ENCODE measurements at places on chromosomes 11 and 22.

DNA sequence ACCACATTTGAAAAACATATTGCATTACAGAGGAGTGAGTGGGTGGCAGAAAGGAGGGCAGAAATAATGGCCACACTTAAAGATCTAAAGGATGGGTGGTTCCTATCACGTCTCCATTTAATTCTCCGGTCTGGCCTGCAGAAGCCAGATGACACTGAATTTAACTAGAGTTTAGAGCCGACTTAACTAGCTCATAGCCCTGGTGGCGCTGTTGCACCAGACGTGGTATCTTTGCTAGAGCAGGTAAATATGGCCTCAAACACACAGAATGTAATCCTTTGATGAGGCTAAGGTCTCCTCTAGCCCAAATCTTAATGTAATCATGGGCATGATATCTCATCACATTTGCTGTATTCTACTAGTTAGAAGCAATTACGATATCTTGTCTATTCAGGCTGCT is 51.5 kb upstream of the GAL start:
- DNase-seq: peak; percentile 47
- no peaks in the 10 kb centered on the region for H3K4me1 ChIP-seq
- no peak overlapping the region for H3K4me3 ChIP-seq
- no peak overlapping the region for H3K27ac ChIP-seq
- no peaks in the 10 kb centered on the region for H3K36me3 ChIP-seq

GRCh38 chr11:18696638-18697225 is 1.8 kb upstream of the TMEM86A start:
- DNase-seq: no peak
- no peaks in the 10 kb centered on the region for H3K27me3 ChIP-seq
- no peak overlapping the region for H3K4me3 ChIP-seq
- peaks cover 12% of the 10 kb centered on the region for H3K4me1 ChIP-seq

DNA sequence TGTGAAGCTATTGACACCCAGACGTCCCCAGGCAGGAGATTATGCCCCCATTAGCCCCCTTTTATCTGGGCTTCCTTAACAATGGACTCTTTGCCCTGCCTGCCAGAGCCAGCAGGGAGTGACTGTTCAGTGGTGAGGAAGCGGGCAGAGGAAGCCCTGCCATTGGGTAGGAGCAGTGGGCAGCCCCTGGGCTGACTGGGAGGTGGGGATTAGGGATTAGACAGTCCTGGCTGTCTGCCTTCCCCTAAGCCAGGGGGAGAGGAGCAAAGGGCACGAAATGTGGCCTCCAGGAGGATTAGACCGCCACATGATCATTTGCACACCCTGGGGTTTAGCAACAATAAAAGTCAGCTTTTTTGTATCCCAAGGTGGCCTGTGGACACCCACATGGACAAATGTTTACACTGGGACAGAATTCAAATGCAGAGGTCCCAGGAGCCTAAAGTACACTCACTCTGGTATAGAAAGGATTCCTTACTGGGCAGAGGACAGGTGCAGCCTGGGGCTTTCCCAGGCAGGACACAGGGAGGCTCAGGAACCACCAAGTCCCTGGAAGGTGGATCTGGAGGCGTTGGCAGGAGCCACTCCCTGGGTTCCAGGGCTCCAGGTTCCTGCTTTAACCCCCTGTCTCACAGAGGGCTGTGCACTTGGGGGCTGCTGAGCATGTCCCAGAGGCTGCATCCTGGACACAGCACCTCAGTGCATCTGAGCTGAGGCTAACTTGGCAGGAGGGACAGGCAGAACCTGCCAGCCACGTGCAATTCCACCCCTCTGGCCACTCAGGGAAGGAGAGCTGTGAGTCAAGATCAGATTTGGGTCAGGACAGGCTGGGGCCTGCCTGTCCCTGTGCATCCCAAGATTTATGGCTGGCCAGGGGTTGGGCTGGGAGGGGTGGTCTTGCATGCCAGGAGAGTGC is 2.1 kb downstream of the PNPLA3 start:
- H3K27me3 ChIP-seq: no peaks in the 10 kb centered on the region
- H3K27ac ChIP-seq: no peak overlapping the region
- no peak overlapping the region for H3K4me3 ChIP-seq
- no peaks in the 10 kb centered on the region for H3K36me3 ChIP-seq

GRCh38 chr11:35139722-35140282 is 831 bp downstream of the CD44 start:
- H3K27me3 ChIP-seq: no peaks in the 10 kb centered on the region
- H3K36me3 ChIP-seq: no peaks in the 10 kb centered on the region
- peaks cover 15% of the 10 kb centered on the region for H3K4me1 ChIP-seq
- peak overlapping the region; percentile 80 for H3K4me3 ChIP-seq
- H3K27ac ChIP-seq: peak overlapping the region; percentile 96
- peak; percentile 50 for DNase-seq

DNA sequence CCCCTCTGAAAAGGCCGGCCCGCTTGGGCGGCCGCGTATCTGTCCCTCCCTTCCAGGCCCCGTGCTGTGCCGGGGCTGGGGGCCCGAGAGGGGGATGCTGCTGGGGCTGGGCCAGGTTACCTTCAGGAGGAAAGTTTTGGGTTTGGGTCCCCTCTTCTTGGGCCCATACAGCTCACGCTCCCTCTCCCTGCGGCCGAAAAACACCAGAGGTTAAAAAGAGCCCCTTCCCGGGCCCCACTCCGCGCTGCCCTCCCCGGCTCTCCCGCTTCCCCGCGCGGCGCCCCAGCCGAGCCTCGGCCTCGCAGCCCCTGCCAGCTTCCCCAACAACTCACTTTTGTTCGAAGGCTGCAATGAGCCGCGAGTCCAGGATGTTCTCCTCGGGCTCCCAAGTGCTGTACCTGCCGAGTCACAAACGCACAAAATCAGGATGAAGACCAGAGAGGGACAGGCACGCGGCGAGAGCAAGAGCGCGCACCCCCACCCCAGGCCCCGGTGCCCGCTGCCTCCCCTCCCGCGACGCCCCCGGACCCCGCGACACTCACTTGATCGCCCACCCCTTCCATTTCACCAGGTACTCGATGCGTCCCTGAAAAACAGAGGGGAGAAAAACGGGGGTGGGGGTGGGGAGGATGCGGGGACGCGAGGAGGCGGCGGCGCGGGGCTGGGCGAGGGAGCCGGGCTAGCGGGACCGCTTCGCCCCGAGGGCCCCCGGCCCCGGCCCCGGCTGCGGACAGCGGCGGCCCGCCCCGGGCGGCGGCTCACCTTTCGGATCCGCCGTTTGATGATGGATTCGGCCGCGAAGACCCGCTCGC is 450 bp downstream of the CBX6 start:
- no peaks in the 10 kb centered on the region for H3K4me1 ChIP-seq
- H3K27me3 ChIP-seq: no peaks in the 10 kb centered on the region
- H3K4me3 ChIP-seq: peak overlapping the region; percentile 75
- H3K36me3 ChIP-seq: peaks cover 6% of the 10 kb centered on the region

All from lung (tissue), 17 donors.